Activated T-helper 17 cell treated with anti-CD3 and anti-CD28 coated beads, Interleukin-2, amount 50 U/mL, for 72 hours (primary cell): ENCODE measurements at places on chromosomes 5 and 9.

GRCh38 chr5:88785746-88786565 is 97.0 kb downstream of the MEF2C start:
- peak; percentile 90 for ATAC-seq

- peak; percentile 12 for ATAC-seq
Measured at GRCh38 chr9:100033877-100034551, 64.8 kb downstream of the ERP44 start.

- no peak for ATAC-seq
Measured at GRCh38 chr9:127447416-127448111, 3.6 kb downstream of the RPL12 start.

GRCh38 chr5:80919678-80920196 is 40.4 kb upstream of the RASGRF2 start:
- no peak for ATAC-seq

DNA sequence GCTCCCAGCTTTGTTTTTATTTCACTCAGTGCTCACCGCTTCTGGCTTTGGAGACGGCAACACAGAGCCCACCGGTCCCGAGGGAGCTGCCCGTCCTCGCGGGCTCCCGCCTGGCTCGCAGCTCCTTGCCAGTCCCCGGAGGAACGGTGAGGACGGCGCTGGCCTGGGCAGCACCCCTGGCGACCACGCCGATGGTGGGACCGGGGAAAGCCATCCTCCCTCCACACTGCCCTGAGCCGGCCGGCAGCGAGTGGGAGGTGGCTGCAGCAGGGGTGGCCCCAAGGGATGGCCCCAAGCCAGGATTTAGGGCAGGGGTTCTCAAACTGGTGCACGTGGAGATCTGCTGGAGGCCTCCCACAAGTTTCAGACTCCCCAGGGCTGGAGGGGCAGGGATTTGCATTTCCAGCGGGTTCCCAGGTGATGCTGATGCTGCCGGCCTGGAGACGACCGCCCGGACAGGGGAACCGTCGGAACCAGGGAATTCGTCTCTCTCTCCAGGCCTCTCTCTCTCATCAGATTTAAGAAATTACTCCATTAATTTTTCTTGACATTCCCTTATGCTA is 293.2 kb upstream of the IRX4 start:
- no peak for ATAC-seq

DNA sequence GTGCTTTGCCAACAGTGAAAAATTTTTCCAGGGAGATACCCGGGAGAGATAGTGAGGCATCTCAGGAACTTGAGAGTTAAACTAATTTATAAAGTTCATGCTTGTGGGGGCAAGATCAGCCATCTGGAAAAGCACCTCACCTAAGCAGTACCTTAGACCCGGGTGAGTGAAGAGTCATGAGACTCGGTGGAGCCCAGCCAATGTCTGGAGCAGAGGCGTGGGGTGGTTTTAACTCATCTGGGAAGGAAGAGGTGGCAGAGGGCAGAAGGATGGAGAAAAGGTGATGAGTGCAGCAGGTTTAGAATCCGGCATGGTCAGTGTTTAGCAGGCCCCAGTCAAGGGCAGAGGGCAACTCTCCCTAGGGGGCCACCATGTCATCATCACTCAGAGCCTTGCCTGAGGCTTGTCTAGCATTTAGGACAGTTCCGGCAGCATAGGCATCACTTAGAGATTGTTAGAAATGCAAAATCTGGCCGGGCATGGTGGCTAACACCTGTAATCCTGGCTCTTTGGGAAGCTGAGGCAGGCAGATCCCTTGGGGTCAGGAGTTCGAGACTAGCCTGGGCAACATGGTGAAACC is 4.3 kb upstream of the RNF183 start:
- no peak for ATAC-seq

- no peak for ATAC-seq
Measured at GRCh38 chr5:14465116-14465515, 116.5 kb upstream of the OTULINL start.

DNA sequence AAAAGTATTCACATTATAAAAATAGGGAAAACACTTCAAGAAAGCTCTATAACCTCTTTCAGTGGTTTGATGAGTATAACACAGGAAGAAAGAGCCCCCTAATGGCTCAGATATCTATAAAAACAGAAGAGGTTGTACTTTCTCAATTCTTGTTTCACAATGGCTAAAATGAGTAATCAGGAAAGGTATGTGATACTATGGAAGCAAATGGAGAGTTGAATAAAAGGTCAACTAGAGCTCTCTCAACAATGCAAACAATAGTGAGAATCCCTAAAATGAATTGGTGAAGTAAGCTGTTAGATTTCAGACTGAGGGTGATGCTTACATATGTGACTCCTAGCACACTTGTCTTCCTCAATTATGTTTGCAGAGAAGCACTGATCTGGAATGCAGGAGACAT is 584.6 kb upstream of the CDH18 start:
- no peak for ATAC-seq

DNA sequence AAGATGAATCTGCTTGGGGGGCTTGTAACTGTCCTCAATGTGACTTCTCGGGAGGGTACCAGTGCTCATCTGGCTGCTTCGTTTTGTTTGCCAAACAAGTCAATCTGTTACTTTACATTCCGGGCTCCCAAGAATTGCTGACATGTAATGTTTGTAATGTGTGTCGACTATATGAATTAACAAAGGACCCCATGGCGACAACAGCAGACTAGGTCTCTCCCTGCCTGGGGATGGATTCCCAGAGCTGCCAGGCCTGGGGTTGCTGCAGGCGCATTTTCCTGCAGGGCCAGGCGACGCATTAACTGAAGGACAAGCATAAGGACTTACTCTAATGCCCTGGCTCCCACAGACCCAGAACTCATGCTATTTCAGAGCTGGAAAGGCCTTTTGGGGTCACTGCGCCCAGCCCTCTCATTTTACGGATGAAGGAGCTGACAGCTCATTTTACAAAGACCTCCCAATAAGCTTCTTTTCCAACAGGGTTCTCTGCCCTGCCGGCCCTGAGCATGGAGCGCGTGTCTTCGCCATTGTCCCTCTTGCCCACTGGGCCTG is 214.8 kb downstream of the TTLL11 start:
- no peak for ATAC-seq

GRCh38 chr5:137960141-137960540 is 70.9 kb downstream of the PKD2L2 start:
- no peak for ATAC-seq

- peak; percentile 73 for ATAC-seq
Measured at GRCh38 chr5:32443145-32443540, 1.4 kb downstream of the ZFR start.

DNA sequence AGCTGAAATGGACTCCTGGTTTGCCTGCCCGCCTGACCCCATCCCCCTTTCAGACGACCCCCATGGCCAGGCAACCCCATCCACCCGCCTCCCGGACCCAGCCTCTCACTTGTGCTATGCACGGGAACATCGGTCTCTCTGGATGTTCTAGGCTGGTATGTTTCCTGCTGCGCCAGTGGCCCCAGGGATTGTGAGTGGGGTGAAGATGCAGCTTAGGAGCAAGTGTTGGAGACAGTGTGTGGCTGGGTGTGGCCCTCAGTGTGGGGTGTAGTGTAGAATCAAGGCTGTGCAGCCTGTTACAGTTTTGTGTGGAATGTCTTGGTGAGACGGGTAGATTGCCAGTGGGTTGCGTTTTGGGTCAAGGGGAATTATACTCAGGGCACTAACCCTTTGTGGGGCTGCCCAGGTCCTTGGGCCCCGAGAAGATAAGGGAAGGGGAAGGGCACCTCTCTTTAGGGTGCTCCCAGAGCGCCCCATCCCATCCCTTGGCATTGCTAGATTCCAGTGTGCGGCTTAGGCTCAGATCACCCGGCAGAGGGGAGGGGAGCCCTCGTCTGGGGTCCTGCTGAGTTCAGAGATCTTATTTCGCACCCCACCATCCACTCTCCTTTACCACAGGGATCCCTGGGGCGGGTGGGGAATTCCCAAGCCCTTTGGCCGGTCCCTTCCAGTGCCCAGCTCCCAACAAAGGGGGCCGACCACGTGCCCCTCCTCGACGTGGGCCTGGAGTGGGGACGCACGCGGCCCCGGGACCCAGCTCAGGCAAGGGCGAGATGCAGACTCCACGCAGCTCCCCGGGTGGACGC is 4.6 kb downstream of the IER5L start:
- no peak for ATAC-seq

- no peak for ATAC-seq
Measured at GRCh38 chr5:180463216-180463900, 30.8 kb upstream of the CNOT6 start.

DNA sequence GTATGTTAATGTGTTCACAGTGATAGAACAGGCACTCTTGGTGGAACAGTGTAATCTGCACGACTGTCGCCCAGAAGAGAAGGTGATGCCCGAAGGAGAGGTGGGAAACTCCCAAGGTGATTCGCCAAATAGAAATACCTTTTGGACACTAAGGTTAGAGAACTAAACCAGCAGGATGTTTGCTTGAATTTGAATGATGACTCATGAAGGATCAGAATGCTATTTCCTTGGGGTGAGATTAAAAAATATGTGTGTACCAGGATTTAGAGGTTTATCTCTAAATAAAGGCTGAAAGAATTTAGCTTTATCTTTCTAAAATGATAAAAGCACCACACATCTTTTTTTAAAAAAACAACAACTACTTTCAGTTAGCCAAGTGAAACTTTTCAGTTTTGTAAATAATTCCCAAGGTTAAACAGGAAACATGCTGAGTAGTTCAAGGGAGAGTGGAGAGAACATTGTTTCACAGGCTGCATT is 297.4 kb upstream of the TAS2R1 start:
- ATAC-seq = no peak

GRCh38 chr5:127398508-127398907 is 107.9 kb downstream of the MEGF10 start:
- ATAC-seq = no peak

DNA sequence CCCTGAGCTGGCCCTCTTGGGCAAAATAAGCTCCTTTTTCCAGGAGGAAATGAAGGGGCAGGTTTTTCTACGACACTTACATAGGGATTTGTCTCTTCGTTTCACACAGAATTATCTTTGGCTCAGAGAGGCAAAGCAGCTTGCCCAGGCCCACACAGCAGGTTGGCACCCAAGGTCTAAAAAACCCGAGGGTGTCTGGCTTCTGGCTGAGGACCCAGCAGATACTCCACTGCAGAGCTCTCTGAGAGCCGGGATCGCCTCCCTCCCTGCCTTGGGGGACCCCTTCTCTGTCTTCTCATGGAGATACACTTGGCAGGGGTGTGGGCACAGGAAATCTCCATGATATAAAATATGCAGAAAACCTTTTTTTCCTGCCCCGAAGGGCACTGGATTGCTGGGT is 29.0 kb upstream of the LHX2 start:
- no peak for ATAC-seq

DNA sequence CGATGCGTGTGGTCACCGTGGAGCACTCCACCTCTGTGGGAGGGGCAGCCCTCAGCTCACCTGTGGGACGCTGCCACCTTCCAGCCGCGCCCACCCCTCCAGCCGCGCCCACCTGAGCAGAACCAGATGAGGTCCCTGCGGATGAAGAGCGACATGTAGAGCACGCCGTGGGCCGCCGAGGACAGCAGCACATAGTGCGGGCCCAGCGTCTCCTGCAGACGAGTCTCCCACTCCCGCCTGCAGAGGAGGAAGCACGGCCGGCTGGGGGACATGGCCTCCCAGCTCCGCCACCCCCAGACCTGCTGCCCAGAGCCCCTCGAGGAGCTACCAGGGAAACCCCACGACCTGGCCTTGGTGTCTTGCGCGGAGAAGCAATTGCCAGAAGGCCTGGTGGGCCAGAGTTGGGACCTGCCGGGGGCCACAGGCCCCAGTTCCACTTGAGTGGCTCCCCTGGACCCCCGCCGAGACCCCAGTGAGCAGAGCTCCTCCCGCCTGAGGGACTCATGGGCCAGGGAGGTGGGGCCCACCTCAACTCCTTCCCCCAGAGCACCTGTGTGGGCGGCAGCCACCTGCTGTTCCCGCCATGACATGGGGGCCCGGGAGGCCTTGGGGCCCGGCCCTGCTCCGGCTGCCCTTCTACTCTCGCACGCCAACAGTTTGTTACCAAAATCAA is 6.5 kb downstream of the INPP5E start:
- ATAC-seq = no peak
